Effector CD8-positive, alpha-beta T cell (primary cell): ENCODE measurements at places on chromosomes 16 and 17.

DNA sequence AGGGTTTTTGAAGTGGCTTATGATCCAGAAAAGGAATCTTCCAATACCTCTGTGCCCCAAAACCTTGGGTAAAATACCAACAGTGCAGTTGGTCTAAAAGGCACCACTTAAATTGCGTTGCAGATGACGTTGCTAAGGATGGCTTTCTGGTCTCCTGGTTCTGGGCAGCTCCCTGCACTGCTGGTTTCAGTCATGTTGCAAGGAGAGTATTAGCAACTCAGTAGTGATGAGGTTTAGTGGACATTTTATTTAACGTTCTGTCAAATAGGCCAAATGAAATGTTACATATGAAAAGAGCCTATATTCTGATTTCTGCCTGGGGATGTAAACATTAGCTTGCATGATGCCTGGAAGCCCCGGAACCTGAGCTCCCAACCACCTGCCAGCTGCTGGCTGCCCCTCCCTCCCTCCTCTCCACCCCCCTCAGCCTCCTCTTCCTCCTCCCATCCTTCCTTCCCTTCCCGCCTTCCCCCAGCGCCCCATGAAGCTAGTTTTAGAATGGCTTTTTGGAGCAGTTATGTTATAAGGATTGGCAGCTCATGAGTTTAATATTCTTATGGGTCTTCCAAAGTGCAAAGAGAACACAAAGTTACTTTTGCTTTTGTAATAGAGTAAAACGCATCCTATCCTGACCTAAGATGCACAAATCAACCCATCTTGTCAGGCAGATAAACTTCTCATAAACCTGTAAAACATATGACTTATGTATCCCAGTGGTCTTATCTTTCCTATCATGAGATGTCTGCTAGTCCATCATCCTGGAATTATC, 20.7 kb downstream of the CD7 start:
- no peak for DNase-seq

DNA sequence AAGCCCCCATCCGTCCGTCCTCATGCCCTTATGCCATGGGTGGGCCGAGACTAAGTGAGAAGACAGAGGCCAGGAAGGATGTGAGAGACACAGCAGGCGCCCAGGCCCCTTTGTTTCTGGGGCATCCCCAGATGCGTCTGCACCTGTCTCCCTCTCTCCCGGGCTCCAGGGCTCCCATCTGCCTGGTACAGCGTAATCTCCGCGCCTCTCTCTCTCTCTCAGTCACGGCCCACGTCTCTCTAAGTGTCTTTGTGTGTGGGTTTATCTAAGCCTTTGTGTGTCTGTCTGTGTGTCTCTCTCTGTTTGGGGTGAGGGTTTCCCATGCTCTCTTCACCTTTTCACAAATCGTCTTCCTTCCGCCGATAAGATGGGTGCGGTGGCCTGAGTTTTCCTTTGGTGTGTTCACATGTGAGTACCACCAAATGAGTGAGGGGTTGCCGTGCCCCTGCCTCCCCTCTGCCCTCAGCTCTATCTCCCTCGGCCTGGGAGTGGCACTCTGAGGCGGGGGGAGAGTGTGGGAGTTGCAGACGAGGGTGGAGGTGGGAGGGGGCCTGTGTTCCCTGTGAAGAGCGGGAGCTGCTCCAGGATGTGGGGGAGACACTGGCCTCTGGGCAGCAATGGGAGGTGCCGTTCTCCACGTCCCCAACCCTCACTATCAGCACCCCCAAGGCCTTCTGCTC, 25.8 kb upstream of the ABCC3 start:
- DNase-seq: no peak

DNA sequence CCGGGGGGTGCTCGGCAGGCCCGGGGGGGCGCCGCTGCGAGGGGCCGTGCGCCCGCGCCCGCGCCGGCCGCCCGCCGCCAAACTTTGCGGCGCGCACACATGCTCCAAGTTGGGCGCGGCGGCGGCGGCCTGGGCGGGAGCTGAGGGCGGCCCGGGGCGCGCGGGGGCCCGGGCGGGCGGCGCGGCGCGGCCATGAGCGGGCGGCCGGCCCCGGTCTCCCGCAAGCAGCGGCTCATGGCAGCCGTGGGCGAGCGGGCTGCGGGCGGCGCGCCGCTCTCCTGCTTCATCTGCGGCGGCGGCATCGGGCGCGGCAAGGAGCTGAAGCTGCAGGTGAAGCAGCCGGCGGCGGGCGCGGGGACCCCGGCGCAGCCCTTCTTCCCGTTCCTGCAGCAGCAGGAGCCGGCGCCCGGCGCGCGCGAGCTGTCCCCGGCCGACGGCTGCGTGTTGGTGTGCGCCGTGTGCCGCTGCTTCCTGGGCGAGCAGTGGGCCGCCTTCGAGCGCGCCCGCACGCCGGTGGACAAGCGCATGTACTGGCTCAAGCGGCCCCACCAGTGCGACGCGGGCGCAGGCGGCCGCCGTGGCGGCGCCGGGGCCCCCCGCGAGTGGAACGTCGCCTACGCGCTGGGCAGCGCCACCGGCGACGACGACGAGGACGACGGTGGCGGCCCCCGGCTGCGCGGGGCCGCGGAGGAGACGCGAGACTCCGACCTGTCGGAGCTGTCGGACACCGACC, 57.2 kb upstream of the CIBAR2 start:
- no peak for DNase-seq

DNA sequence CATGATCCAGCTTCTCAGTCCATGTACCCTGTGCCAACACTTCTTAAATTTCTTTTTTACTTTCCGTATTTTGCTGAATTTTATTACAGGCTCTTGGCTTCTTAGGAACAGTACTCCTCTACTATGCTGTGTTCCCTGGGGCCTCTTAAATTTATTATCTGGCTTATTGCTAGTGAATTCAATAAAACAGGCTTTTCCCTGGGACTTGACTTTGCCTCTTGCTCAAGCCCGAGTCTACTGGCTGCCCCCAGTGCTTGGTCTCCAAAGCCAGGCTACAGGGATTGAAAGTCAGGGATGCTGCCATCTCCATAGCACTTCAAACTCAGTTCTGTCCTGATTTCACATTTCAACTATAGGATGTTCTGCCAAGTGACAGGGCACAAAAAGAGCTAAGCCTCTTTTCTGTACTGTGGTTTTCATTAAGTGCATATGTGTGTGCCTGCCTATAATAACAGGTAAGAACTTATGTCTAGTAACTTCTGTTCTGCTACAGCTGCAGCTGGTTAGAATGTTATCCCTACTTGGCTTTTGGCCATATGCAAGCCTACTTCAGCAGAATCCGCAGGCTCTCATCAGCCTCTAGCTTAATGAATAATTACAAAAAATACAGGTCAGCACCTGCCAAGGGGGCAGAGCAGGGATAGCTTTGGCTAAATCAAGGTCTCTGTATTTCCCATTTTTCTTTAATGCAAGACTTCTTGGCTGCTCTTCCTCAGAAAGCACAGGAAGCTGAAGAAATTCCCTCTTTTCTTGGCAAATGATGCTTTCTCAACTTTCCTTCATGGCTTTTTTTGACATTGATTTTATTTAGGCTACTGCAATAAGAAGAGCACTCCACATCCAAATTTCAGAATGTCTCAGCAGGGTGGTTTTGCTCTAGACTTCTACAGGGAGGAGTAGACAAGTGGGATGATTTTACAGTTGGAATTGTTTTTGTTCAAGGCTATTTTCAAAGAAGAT, 8.2 kb downstream of the FAM20A start:
- no peak for DNase-seq

DNA sequence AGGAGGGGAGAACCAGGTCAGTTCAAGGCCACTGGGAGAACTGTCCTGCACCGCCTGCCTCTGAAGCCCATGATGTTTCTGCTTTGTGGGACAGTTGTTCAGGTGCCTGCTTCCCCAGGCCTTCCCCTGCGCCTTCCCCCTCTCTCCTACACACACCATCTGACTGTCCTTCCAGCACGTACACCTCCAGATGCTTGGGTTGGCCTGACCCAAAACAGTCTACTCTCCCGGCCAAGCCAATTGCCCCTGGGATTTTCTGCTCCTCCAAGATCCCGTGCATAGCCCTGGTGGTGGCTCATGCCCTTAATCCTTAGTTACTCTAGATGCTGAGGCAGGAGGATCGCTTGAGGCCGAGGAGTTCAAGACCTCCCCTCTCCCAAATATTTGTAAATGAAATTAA, 684 bp upstream of the RSAD1 start:
- DNase-seq: no peak

DNA sequence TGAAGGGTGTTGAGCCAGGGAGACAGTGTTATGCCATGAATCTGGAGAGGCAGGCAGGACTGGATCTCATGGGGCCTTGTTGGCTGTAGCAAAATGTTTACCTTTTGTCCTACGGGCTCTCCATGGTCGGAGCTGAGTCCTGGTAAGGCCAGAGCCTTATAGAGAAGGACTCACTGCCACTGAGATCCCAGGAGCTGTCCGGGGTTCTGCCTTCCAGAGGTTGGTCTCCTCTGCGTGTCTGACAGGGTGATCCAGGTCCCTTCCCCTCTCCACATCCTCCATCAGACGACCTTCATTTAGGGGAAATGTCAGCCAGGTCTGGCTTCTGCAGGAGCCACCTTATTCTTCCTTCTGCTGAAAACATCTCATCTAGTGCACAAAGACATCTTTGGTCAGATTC, 285.2 kb upstream of the N4BP1 start:
- no peak for DNase-seq

DNA sequence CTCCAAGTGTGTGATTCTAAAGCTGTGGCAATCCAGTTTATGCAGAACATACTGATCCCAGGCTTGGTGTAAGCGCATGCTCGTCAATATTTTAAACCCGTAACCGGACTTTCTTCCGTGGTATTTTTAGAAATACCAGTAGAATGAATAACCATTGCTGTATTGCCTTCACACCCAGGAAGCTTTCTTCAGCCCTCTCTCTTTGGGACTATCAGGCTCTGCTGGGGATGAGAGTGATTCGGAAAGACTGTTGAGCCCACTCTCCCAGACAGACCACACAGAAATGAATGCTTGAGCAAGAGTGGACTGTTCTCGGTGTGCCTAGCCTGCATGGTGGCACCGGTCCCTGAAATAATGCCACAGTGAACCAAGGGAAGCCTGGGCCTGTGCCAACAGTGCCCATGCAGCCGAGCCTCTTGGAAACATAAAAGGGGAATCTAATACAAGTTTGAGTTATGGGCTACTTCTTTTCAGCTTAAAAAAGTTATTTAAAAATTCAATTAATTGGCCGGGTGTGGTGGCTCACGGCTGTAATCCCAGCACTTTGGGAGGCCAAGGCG, 89.9 kb upstream of the ELAC2 start:
- no peak for DNase-seq

DNA sequence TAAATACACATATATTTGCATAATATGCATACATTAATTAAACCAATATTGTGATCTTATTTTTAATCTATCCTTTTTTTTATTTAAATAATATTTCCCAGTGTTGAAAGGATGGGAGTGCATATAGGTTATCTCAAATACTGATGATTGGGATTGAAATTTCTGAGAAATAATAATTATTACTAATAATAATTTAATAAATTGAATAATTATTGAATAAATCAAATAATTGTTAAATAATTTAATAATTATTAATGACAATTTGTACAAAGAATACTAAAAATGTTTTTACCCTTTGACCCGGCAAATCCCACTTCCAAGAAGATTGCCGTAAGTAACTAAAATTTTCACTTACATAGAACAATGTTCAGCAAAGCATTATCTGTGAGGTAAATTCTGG, 148.9 kb downstream of the ZNF18 start:
- DNase-seq: no peak

GRCh38 chr16:980595-980854, 1.0 kb upstream of the SOX8 start:
- no peak for DNase-seq

DNA sequence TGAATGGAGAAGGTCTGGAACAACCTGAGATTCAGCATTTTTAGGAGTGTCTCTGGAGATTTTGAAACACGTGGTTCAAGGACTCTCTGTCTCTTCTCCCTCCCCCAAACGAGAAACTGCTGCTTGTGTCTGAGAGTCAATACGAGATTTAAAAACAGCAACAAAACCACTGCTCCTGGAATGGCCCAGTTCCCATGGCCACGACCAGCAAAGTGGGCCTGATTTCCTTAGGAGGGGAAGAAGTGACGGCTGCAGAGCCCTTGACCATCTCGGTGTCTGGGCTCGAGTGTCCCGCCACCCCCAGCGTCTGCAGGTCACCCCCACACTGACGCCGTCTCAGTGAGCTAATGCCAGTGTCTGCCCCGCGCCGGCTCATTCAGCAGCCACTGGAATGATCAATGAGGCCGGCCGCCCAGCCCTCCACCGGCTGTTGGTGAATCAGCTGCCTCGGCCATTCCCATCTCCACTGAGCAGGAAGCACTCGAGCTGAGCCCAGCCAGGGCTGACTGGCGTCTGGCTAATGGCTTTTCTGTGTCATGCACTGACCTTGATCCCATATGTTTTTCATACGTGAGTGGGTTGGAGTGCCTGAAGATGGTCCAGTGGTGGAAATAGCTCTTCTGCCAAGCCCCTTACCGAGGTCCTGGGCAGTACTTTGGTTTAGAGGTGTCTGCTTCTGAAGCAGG, 151.8 kb downstream of the PITPNC1 start:
- no peak for DNase-seq

- DNase-seq: peak; percentile 45
Observed at GRCh38 chr16:4273858-4274311, 1.1 kb upstream of the TFAP4 start.

GRCh38 chr17:44451832-44452231, 51.4 kb downstream of the GPATCH8 start:
- DNase-seq: no peak

DNA sequence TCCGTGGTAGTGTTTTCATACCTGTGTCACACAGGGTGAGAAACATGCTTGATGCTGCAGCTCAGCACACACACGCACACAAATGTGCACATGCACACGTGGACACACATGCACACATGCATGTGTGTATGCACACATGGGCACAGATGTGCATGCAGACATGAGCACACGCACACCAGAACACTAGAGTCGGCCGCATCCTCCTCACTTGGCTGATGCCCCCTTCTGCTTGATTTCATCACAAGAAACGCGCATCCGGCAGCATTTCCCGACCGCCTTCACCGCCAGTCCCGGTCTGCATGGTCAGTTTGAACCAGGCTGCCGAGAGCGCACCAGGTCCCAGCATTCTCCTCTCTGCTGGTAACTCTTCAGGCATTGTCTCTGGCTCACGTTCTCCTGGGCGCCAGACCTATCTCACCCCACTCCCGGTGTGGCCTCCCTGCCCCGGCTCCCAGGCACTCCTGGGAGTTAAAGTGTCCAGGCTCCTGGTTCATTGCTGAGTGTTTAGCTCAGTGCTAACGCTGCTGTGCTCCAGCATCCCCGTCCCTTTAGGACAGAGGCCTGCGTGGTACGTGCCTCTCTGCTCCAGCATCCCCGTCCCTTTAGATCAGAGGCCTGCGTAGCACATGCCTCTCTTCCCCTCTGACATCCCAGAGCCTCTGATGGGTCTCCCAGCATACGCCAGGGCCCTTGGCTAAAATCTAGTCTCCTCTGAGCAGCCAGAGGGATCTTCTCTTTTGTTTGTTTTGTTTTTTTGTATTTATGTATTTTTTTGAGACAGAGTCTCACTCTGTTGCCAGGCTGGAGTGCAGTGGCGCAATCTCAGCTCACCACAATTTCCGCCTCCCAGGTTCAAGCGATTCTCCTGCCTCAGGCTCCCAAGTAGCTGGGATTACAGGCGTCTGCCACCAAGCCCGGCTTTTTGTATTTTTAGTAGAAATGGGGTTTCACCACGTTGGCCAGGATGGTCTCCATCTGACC, 16.0 kb downstream of the BAIAP2 start:
- DNase-seq: no peak

- DNase-seq: no peak
Observed at GRCh38 chr16:72887537-72887936, 160.4 kb downstream of the ZFHX3 start.
